ENCODE measurements at places on chromosomes 7 and 10.

- DNase-seq = no peak
Measured at GRCh38 chr10:34814913-34815184, 247 bp downstream of the PARD3 start.

DNA sequence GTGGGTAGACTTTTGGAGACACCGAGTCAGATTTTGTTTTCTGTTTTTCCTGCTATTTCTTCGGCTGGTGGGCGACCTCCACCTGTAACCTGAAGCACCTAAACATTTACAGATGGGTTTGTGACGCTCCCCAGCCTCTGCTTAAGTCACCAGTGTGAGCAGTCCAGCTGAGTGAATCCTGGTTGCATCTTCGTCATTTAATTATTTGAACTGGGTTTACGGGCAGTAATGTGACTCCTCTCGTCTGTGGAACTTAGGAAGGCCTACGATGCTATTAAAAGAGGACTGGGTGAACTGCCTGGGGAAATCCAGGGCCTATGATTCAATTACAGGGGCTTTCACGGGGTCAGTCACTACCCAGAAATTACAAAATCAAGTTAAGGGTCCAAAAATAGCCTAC, 52.5 kb downstream of the WNT2 start:
- no peak for DNase-seq

DNA sequence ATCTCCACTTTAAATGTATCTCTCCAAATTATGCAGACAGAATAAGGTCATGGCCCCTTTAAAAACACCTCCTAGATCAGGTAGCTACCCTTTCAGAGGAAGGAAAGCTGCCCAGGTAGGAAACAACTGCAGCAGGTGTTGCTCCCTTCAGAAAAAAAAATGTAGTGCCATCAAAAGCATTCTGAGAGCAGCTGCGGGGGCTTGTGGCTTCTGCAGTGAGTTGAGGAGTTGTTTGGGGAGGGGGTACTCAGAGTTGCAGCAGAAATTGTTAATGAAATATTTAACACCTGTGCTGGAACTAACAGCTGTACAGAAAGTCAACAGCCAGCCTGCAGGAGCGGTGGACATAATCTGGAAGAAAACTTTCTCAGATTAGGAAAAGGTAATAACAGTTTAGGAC, 24.0 kb downstream of the CDHR3 start:
- DNase-seq = no peak

DNA sequence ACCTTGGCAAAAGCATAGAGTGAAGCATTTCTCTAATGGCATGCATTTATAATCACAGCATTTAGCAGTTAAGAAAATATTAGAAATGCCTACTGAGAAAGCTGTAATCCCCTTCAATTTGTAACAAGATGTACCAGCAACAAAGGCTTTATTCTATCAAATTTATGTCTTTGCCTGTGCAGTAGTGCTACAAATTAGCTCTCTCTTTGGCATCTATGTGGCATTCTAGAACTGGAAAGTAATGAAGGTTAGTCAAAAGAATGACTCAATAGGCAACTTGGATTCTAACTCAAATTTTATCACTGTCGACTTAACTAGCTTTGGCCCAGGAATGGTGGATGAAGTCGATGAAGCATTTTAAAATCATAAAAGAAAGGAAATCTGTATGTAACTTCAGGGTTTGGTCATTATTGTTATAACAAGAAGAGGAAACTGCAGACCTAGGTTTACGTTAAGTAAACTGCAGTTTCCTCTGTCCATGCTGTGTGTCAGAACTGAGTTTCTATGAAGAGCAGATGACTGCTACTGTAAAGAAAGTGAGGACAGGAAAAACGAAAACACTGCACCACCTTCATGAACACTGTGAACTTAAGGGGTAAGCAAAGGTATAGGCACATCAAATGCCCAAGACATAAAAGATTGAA, 140.0 kb downstream of the RAPGEF5 start:
- no peak for DNase-seq

- DNase-seq = no peak
Measured at GRCh38 chr7:143320620-143321019, 4.7 kb downstream of the CLCN1 start.

DNA sequence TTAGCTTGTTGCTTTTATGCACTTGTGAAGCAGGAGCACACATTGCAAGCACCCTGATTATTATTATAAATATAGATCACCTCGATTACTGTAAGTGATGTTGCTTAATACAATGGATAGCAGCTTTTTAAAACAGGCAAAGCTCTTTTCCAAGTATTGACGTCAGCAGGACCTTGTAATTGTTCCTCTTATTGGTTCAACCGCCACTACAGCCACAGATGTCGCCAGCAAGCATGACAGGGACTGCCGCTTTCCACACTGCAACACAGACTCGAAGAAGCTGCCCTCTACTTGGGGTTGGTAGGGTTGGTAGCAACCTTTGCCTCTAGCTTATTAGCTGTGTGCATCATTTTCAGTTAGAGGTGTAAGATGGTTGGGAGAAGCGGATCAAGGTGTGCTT, 167.6 kb downstream of the ZNF365 start:
- DNase-seq = no peak

DNA sequence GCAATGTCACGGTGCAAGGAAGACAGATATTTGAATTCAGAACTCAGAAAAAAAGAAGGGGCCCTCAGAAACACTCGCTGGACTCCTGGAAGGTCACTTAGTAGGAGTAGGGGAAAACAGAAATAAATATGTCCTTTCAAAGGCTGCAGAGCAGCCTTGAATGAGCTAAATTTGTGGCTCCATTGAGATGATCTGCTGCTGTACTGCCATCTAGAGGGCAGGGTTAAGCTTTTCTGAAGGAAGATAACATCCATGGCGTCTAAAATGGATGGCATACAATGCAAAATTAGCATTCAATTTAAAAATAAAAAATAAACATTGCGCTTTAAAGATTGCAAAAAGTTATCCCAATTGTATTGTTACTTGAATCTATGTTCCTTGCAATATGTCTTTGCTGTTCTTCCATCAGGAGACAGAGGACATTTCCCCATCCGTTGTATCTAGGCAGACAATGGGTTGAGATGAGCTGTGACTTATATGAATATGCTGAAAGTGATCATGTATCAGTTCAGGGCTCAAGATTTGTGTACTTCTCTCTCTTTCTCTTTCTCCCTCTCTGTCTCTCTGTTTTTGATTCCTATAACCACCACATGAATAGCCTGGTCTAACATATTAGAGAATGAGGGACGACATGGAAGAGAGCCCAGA, 642.2 kb downstream of the SH2D4B start:
- DNase-seq = peak; percentile 21

GRCh38 chr7:28999427-28999826, 41.3 kb upstream of the TRIL start:
- no peak for DNase-seq

- peak; percentile 54 for DNase-seq
Measured at GRCh38 chr7:97499204-97499603, 232.7 kb upstream of the TAC1 start.

- no peak for DNase-seq
Measured at GRCh38 chr10:24414597-24414996, 205.7 kb downstream of the KIAA1217 start.

GRCh38 chr10:95229724-95230627, 35.9 kb downstream of the ACSM6 start:
- peak; percentile 21 for DNase-seq

- no peak for DNase-seq
Measured at GRCh38 chr10:127851661-127852194, 41.0 kb downstream of the CLRN3 start.

- DNase-seq = no peak
Measured at GRCh38 chr10:19958787-19959186, 142.6 kb downstream of the PLXDC2 start.

- DNase-seq = no peak
Measured at GRCh38 chr7:45132708-45133320, 21.3 kb upstream of the TBRG4 start.

- no peak for DNase-seq
Measured at GRCh38 chr10:51861731-51862130, 162.3 kb upstream of the CSTF2T start.

DNA sequence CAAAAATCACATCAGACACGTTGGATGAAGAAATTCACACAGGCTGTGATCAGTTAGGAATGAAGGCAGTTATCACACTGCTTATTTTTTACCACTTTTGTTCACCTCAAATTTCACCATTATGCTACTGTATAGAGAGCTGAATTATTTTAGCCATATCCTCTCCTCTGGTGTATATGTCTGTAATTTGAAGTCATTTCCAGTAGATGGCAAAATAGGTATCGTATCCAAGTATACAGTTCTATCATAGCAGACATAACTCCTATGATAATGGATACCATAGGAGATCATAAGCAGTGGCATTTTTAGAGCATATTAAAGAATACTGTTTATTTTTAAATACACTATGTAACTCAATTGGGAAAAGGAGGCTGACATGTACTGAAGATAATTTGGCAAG, 909.7 kb downstream of the DNAJB9 start:
- no peak for DNase-seq

GRCh38 chr7:149245244-149245643, 5.8 kb downstream of the ZNF212 start:
- no peak for DNase-seq

GRCh38 chr7:132359743-132360142, 216.5 kb downstream of the PLXNA4 start:
- DNase-seq = no peak

DNA sequence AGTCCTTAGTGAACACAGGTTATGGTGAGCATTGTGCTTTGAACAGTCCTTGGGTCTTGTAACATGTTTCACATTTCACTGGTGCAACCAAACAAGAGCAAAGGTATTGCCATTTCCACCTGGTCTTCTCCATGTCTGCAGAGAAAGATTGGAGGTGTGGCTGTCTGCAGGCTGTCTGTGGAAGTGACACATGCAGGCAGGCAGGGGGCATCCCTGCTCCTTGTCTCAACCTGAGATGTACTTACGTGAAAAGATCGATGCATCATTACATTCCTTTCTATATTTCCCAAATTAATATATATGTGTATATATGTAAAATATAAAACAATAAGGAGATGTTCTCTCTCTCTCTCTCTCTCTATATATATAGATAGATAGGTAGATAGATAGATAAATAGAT, 54.3 kb downstream of the LRRC18 start:
- DNase-seq = peak; percentile 60

- DNase-seq = no peak
Measured at GRCh38 chr10:84901885-84902284, 573.5 kb downstream of the CCSER2 start.

GRCh38 chr10:63262430-63263073, 129.4 kb downstream of the NRBF2 start:
- no peak for DNase-seq

- no peak for DNase-seq
Measured at GRCh38 chr10:110265573-110266193, 39.0 kb downstream of the SMNDC1 start.

- DNase-seq = no peak
Measured at GRCh38 chr10:94122211-94122610, 128.5 kb downstream of the PLCE1 start.

GRCh38 chr10:80611481-80612185, 73.9 kb downstream of the SH2D4B start:
- no peak for DNase-seq

GRCh38 chr10:31319602-31320549, 860 bp downstream of the ZEB1 start:
- DNase-seq = peak; percentile 49

- no peak for DNase-seq
Measured at GRCh38 chr7:128937271-128937646, 468 bp upstream of the IRF5 start.

DNA sequence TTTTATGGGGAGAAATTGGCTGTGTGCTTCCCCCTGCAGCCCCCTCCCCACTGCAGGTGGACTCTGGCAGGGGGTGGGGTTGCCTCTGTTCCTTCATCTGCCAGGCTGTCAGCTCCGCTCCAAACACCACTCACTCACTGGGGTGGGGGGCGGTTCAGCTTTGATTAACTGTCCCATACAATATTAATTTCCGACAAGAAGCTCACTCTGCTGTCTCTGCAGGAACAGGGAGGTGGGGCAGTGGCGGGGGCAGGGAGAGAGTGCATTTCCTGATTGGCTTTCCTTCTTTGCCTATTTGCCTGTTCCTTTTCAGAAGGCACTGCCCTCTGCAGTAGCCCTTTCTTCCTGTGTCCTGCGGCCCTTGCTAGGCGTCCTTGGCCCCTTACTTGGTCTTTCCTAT, 500.8 kb downstream of the PLXNA4 start:
- DNase-seq = peak; percentile 38

- DNase-seq = no peak
Measured at GRCh38 chr7:156609010-156609877, 31.3 kb upstream of the RNF32 start.

GRCh38 chr7:113179313-113179712, 61.0 kb upstream of the SMIM30 start:
- no peak for DNase-seq

GRCh38 chr10:132961787-132962622, 19.6 kb upstream of the CFAP46 start:
- DNase-seq = peak; percentile 86

DNA sequence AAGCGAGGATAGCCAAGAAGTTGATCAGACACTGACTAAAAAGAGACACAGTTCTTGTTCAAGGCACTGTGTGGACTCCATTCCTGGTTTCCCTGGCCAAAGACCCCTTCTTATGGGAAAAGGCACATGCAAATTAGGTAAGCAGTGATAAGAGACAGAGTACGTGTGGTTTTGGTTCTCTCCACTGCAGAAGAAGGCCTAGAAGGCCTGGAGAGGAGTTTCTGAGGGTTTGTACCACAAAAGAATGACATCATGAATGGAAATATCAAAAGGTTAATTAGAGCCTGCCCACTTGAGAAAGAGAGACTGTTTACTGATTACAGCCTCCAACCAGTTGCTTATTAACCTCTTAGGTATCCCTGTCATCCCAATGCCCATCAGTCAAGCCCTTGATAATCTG, 137.5 kb downstream of the ZNF365 start:
- DNase-seq = no peak

GRCh38 chr7:94782777-94783176, 124.6 kb upstream of the PPP1R9A start:
- DNase-seq = no peak

DNA sequence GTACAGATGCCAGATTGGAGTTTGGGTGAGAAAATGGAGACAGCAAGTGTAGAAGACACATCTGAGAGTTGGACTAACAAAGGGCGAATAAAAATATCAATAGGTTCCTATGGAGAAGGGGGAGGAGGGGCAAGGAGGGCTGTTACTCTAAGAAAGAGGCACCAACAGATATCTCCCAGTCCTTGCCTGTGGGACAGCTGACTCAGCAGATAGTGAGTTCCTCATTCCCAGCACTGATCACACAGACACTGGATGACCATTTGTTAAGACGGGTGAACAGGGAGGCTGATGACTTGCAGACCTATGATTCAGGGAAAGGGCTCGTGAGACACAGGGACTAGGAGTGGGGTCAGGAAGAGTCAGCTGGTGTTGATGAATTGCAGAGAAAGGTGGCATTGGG, 5.7 kb upstream of the PRR15 start:
- peak; percentile 49 for DNase-seq

DNA sequence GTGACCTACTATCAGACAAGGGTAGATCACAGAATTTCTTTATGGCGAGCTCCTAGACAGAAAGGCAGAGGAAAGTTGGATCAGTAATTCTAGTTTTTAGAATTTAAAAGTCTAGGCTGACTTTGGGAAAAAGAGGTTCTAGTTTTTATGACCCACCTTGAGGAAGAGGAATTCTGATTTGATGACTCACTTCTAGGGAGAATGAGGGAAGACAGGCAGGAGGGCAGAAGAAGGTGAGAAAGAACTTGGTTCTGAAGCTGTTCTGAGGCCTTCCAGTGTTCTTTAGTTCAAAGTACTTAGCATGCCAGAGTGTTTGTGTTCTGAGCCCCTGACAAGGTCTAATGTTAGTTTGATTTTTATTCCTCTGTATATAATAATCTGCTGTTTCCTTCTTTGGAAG, 97.2 kb downstream of the PODXL start:
- DNase-seq = no peak

GRCh38 chr7:50330254-50330653, 25.7 kb downstream of the IKZF1 start:
- no peak for DNase-seq
